Activated CD8-positive, alpha-beta memory T cell treated with anti-CD3 and anti-CD28 coated beads, Interleukin-2, amount 50 U/mL, for 4 hours (primary cell): ENCODE measurements at places on chromosomes 12 and 14.

DNA sequence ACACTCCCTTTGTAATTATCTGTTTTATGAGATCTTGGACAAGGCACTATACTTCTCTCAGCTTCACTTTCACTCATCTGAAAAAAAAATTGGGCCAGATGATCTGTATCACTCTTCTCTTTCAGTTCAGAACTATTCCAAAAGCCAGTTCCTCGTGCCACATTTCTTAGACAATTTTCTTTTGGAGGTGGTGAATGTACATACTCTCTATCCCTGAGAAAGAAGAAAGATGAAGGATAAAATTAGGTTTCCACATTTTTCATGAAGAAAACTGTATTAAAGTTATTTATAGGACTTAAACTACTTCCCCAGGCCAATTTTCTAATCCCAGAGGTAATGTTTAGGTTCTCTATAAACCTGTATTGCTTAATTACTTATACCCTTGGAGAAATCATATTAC lies 171.6 kb downstream of the SLC6A15 start:
- no peak for DNase-seq

DNA sequence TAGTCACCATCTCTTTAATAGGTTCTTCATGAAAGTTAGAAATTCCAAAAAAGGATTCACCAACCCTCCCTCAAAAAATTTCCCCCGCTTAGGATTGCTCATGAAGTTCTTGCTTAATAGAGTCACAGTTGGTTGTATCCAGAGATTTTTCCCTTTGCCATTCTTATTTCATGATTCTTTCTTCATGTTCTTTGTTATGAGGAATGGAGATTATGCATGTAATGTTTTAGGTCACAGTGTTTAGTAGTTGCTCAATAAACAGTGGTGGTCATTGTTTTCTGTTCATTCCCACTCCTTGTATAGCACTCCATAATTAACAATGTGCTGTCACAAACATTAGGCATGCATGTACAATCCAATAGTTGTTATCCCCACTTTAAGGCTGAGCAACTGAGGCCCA lies 51.2 kb upstream of the RTRAF start:
- no peak for DNase-seq

- no peak for DNase-seq
These were observed 27.5 kb downstream of the PIGH start for GRCh38 chr14:67572608-67573007.

DNA sequence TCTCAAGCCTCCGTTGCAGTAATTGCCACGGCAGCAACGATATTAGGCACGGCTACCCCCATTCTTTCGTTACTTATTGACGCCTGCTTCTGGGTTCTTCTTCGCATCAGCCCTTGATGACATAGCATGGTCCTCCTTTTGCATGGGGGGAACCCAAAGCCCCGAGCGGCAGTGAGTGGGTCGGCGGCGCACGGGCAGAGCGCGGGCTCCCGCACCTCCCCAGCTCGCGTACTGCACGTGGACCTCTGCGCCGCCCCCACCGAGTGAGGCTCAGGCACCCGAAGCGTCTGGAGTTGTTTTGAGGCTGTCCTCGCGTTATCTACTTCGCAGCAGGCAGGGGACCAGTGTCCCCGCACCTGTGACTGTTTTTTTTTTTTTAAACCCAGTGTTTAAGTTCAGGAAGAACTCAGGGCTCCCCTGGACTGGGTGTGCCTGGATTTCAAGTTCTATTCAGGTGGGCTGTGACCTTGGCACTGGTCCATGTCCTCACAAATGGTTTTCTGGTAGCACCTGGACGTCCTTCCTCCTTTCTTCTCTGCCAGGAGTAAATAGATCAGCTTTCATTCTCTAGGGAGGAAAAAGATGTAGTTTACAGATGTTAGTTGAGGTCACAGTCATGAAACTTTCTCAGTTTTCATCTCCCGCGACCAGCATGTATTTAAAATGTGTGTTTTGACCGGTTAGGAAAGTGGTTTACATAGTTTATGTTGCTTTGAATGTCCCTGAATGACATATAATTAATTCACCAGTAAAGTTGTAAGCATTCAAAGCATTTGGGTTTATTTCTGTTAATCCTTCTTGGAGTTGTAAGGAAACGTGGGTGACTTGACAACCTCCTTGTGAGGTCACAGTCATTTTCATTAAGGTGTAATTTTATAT lies 1.4 kb upstream of the FOXN4 start:
- no peak for DNase-seq

DNA sequence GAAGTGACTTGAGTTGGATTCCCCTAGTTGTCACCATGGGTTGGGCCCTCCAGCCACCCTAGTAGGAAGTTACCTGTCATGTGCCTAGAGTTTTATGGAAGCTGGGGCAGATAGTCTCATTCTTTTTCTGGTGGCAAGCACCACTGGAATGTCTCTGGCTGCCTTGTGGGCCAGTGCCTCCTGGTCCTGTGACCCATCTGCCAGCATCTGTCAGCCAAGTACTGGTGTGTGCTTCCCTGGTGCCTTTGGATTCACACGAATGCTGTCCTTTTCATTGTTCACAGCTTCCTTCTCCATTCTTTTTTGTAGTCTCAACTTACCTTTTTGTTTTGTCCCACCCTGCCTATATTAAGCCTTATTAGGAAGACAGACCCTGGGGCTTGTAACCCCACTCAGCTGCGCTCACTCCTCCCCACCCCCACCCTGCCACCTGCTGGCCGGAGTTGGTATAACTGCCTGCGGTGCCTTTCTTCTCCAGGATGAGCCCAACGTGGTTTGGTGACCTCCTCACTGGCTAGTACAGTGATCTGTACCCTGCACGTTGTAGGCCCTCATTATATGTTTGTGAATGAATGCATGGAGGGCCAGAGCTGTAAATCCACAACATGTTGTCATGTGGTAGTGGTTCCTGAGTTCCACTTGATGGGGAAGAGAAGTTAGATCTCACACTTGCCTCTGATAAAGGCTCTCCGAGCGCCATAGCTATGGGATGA lies 125.7 kb downstream of the TSPAN9 start:
- DNase-seq: peak; percentile 54

DNA sequence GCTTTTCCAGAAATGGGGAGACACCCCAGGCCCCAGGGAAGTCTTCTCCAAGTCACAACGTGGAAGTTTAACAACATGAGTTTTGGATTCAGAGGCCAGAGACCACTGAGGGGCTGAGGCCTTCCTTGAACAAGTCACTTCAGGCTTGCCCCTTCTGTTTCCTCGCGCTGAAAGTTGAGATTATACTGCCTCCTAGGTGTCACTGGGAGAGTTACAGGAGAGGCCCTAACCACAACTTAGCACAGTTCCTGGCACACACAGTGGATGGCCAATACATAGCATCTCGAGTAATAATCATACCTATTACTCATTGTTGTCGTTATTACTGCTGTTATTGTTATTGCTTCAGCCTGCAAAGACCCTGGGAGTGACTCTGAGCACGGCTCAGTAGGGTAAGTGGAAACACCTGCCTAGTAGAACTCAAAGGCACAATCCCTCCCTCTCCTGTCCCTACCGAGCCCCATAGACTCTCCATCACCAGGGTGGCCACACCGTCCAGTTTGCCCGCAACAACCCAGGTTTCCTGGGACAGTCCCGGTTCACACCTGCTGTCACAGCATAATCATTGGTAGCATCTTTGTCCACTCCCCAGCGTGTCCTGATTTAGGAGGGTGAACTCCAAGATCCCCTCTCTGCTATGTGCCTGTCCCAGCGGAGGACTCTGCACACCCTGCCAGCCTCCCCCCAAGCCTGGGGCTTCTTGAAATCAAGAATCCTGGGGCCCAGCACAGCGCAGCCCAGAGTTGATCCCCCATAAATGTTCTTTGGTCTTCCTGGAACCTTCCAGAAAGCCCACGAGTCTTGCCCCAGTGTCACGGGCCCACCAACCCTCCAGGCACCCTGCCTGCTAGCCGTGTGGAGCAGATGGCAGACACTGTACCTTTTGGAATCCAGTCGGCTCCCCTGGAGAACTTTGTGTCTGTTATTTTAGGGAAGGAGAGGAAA lies 85.0 kb downstream of the SYNE3 start:
- DNase-seq: no peak

DNA sequence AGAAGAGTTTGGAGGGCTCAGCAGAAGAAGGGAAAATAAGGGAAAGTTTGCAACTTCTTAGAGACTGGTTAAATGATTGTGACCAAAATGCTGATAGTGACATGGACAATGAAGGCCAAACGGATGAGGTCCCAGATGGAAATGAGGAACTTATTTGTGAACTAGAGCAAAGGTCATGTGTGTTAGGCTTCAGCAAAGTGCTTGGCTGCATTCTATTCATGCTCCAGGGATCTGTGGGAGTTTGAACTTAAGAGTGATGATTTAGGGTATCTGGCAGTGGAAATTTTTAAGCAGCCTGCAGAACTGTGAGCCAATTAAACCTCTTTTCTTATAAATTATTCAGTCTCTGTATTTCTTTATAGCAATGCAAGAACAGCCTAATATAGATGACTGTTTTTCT lies 88.9 kb upstream of the ARHGAP5 start:
- DNase-seq: no peak

DNA sequence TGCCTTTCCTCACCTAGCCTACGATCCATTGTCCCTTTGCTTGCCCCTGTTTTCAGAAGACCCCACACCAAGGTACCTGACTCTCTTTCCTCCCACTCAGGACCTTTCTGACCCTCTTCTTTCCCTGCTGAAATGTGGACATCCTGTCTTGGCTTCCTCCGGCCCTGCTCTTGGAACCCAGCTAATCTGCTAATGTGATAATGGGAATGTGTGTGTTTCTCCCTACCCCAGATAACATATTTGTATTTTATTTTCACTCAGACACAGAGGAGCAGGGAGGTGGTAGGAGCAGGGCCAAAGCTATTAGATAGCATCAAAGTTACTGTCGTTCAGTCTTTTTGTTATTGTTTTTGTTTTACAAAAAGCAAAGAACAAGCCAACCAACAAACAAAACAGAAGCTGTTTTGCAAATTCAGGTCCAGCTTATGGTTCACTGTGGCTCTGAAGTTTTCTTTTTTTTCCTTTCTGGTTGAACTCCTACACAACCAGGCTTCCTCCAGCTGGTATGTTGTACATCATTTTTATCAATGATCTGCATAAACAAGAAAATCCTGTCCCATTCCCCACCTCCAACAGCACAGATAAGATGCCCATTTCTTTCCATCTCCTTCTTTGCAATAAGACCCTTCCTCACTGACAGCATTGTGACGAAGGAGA lies 137.3 kb downstream of the C12orf75 start:
- DNase-seq: no peak

- DNase-seq: no peak
These were observed 38.3 kb downstream of the ATF7IP start for GRCh38 chr12:14403711-14404196.

DNA sequence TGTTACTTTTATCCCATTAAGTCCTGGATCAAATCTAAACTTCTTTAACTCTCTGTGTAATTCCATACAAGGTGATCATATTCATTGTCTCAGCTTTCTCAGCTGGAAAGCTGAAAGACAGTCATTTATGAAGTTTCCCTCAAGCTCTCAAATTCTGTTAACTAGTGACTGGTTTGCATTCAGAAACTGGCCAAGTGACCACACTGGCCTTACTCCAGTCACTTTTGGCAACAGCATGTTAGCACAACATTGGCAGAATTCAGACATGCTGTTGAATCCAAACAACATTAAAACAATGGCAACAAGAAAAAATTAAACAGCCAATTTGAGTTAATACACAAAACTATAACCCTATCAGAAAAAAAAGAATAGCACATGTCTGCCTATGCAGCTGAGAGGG lies 343.3 kb downstream of the MDGA2 start:
- no peak for DNase-seq

DNA sequence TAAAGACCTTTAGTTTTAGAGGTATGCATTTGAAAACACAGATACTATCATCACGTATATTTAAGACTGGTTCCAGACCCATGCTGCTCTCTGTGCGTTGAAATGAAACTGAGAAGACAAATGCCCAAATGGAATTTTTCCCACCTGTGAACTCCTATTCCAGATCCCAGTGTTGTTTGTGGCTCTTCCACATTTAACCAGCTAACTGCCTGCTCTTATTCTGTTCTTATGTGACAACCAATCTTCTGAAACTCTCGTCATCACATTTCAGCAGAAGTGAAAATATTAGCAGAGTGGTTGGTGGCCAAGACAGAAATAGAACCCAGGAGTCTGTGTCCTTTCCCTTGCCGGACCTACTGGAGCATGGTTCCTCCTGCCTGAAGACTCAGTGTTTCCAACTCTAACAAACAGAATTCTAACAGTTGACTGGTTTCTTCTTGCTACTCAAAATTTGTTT lies 460.2 kb downstream of the RAD51B start:
- no peak for DNase-seq

- no peak for DNase-seq
These were observed 12.0 kb downstream of the ADGRD1 start for GRCh38 chr12:130965668-130966067.

DNA sequence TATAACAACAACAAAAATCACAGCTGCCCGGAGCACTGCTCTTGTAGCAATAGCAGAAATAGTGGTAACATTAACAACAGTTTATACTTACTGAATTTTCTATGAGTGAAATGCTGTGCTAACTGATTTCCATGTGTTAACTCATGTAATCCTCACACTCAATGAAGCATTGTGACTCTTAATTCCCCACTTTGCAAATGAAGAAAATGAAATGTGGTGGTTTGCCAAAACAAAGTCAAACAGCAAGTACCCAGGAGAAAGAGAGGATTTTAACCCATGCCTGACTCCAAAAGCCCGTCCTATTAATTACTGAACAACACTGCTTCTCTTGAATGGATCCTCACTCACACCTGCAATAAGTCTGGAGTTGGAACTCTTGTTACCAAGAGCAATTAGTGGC lies 123.5 kb downstream of the MED13L start:
- no peak for DNase-seq

DNA sequence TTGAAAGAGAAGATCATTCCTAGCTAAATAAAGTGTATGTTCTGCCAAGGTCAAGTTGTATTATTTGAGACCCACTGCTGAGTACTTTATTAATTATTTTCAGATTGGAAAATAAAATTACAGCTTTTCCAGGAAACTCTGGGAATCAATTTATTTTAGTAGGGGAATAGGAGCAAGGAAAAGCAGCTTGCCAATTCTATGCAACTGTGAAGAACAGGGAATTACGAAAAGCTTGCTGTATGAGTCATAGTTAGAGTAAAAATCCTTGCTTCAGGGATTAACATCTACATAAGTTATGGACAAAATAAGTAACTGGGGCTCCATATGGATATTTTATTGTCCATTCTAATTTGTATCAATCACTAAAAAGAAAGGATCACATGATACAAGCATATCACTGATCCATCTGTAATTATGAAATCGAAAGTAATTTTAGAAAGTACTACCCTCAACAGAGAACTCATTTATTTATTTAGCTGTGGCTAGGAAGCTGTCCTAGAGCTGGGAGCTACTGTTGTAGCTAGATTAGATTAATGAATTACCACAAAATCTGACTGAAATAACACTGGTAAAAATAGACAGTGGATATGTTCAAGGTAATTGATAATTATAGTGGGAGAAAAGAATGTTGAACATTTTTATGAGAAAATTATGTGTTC lies 303.5 kb upstream of the NPAS3 start:
- no peak for DNase-seq

DNA sequence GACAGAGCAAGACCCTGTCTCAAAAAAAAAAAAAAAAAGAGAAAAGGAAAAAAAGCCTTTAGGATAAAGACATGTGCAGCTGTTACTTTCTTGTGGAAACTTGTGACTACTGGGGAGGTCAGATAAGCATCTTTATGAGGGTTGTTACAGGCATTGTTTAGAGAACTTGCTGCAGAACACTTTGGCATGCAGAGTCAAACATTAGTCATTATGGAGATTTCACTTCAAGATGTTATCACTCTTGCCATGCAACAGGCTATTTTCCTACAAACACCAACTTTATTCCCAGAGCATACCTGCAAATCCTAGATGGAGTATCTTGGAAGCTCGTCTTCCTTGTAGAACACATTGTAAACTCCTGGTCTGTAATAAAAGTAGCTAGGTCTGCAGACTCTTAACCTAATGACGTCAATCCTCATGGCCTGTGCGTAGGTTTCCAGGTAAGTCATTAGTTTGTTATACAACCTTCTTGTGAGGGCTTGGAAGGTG lies 36.3 kb upstream of the WDR89 start:
- no peak for DNase-seq
